Cortex of kidney (tissue), 1 donor: ENCODE measurements at places on chromosomes 7 and 10.

DNA sequence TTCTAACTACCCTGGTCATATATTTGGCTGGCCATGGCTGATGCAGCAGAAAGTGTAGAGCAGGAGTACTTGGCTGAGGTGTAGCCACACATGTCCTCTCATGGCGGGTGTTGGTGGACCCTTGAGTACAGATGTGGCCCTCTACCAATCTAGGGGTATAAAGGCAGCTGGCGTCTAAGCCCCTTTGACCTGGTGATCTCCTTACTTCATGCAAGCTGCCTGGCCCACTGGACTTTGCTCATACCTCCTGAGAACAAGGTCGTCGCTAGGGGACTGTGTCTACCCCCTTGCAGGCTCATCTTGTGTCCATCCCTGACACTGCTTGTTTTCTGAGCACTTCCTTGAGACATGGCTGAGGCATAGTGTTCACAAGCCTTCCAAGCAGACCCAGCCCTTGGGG, 287.8 kb downstream of the RPS24 start:
- no peak for DNase-seq

DNA sequence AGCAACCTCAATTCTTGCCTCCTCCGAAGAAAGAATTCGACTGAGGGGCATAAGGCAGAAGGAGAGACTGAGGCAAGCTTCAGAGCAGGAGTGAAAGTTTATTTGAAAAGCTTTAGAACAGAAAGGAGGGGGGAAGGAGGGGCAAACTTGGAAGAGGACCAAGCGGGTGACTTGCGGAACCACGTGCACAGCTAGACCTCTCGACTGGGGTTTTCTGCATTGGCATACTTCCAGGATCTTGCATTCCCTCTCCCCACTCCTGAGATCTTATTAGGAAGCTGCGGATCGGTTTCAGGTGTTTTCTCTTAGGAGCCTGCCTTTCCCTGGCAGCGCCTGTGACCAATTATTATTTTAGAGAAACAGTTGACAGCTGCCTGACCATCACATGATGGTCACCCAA, 20.3 kb upstream of the CPXM2 start:
- DNase-seq, result no peak

DNA sequence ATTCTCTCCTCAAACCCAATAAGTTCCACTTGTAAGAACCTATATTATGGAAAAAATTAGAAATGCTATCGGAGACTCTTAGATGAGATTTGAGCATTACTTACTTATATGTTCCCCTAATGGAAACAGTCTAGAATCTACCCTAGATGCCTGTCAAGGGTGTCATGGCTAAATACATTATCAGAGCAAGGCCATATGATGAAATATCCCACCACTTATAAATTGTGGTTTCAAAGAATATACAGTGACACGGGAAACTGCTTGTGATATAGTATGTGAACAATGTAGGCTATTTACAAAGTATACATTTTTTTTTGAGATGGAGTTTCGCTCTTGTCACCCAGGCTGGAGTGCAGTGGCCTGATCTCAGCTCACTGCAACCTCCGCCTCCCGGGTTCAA, 46.3 kb upstream of the CTBP2 start:
- DNase-seq, result no peak

GRCh38 chr7:2044311-2044882, 188.3 kb downstream of the MAD1L1 start:
- no peak for DNase-seq

GRCh38 chr10:81081887-81082620, 544.4 kb downstream of the SH2D4B start:
- DNase-seq, result no peak

- DNase-seq, result no peak
Measured at GRCh38 chr7:87116315-87116714, 35.9 kb upstream of the DMTF1 start.

- DNase-seq, result no peak
Measured at GRCh38 chr7:1117321-1117928, 29.5 kb downstream of the GPER1 start.

DNA sequence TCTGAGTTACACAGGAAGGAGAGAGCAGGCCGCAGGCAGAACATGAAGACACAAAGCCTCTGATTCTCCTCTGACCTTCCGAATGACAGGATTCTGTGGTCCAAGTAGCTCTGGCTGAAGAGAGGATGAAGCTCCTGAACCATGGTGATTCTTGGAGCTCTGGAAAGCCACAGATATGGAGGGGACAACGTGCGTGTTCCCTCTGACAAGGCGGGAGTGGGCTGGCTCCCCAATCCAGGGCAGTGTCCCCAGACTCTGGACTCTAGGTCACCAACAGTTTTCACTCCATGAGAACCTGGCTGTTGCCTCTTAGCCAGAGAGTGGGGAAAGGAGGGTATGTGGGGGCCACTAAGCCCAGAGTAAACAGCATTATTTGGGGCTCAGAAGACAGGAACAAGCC, 7.4 kb upstream of the TRPV6 start:
- DNase-seq, result no peak

GRCh38 chr7:31720366-31720765, 33.4 kb downstream of the PPP1R17 start:
- no peak for DNase-seq
